ENCODE measurements at places on chromosomes 6 and 20. TPM values are rescaled to one million over a fixed set of nuclear protein-coding genes. Genes with fewer than 3 reads are reported as not detected.

Gene KIF13A
- total RNA-seq = 44.6 TPM

Gene BMP5
- 1.2 TPM for total RNA-seq

Gene ENPP5
- 6.4 TPM for total RNA-seq

Gene ZKSCAN3
- total RNA-seq = 4.6 TPM

Gene SLC17A4
- 1.5 TPM for total RNA-seq

Gene COL9A3
- 2.3 TPM for total RNA-seq

Gene NHSL1
- total RNA-seq = 23.2 TPM

Gene FAM209B
- not detected for total RNA-seq

Gene TGM3
- not detected for total RNA-seq

Gene SDHAF4
- 8.9 TPM for total RNA-seq

Gene KIF3B
- total RNA-seq = 26.3 TPM

Gene SPDEF
- 2.2 TPM for total RNA-seq

Gene TBXT
- not detected for total RNA-seq

Gene ADNP
- 39.7 TPM for total RNA-seq

Gene OR2J3
- not detected for total RNA-seq

Gene AGPAT4
- 0.87 TPM for total RNA-seq

Gene OOEP
- total RNA-seq = not detected

Gene PRSS16
- 13.8 TPM for total RNA-seq

Gene HLA-G
- not detected for total RNA-seq

Gene LGSN
- not detected for total RNA-seq
